Stimulated activated naive CD8-positive, alpha-beta T cell treated with anti-CD3 and anti-CD28 coated beads, Interleukin-15, Interleukin-2, amounts not matched to agents 100 U/mL and 50 U/mL, for 24 hours (primary cell): ENCODE measurements at places on chromosomes 1 and 21.

DNA sequence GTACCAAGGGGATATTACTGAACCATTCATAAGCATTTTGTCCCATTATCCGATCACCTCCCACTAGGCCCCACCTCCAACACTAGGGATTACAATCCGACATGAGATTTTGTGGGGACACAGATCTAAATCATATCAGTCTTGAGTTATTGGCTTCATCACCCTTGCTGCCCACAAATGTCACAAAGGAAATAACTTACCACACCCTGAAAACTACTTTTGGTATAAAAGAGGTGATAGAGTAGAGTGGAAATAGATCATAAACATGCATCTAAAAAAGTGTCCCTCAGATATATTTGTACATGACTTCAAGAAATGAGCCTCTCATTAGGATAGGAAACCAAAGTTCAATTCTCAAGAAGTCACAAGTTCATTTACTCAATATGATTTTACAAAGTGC lies 22.6 kb upstream of the FCRL3 start:
- DNase-seq: no peak

- DNase-seq: no peak
These were observed 19.3 kb upstream of the PTAFR start for GRCh38 chr1:28195780-28196179.

GRCh38 chr1:202112859-202113689 lies 9.6 kb upstream of the GPR37L1 start:
- no peak for DNase-seq

- DNase-seq: no peak
These were observed 62.8 kb downstream of the SAMSN1 start for GRCh38 chr21:14483296-14483695.

GRCh38 chr21:41520560-41521442 lies 12.8 kb upstream of the TMPRSS2 start:
- no peak for DNase-seq

DNA sequence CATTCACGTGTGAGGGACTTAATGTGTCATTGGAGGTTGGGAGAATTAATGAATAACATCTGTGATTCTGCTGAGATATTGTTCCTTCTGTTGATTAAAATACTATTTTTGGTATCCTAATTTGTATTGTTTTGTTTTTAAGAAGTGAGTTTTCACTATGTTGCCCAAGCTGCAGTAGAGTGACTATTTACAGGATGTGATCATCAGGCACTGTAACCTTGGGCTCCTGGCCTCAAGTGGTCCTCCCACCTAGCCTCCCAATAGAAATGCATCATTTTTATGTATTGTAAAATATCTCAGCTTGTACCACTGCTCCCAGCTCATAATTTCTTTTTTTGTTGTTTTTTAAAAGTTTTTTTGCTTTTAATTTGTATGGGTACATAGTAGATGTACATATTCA lies 14.3 kb downstream of the ALG6 start:
- no peak for DNase-seq

DNA sequence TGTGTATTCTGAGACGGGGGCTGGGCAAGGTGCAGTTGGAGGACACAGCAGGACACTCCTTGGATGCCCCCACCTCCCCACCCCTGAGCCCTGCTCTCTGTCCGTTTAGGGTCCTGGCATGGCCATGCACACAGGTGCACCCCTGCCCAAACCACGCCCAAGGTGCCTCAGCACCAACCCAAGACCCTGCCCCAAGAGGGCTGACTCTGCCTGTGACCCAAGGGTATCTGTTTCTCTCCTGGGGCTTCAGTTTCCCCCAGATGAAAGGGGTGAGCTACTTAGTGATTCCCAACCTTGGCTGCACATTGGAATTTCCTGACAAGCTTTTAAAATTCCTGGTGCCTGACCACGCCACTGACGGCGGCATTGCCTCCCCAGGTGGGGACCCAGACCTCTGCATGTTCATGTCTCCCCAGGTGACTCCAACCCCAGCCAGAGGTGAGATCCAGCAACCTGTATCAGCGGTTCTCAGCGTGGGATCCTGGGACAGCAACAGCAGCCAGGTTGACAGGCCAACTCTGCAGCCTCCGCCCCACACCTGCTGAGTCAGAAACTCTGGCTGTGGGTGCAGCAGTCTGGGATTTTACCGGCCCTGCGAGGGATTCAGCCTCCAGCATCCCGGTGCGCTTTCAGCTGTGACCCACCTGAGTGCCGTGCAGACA lies 483.4 kb downstream of the NPHP4 start:
- no peak for DNase-seq

DNA sequence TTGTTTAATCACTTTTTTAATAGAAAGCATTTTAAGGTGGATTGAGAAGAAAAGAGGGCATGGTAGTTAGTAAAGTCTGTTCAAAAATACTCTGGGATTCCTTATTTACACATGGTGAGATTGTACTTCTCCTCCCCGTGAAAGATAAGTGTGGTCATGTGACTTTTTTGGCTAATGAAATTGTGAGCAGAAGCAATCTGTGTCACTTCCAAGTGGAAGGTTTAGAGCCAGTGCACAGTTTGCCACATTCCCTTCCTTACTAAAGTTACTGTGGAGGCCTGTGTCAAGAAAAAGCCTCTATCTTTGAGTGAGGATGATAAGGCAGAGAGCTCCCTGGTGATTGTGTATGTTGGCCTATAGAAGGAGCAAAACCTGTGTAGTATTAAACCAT lies 471.3 kb downstream of the OMA1 start:
- no peak for DNase-seq

DNA sequence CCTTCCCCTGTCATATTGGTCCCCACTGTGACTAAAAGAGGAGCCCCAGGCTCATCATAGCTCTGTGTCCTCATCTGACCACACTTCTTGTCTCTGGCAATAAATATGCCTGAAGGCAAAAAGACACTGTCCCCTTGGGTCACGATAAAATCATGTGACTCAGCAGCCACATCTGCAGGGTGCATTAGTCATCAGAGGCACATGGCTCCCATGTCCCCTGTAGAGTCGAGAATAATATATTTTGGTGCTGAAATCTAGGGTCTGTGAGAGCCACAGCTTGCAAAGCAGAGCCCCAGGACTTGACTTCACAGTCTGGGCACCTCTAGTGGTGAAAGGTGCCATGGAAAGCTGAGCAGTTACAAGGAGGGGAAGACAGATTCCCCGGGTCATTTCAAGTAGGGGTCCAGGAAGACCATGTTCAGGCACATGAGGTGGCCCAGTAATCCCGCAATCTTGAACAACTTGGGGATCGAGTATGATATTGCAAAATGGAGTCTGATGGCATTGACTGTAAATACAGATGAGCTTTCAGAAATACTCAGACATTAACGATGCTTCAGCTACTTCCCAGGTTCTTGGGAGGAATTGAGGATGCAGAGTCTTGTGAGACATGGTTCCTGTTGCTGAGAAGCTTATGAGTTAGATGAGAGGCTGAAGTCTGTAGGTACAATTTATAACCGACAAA lies 68.6 kb downstream of the SLC35F3 start:
- no peak for DNase-seq

DNA sequence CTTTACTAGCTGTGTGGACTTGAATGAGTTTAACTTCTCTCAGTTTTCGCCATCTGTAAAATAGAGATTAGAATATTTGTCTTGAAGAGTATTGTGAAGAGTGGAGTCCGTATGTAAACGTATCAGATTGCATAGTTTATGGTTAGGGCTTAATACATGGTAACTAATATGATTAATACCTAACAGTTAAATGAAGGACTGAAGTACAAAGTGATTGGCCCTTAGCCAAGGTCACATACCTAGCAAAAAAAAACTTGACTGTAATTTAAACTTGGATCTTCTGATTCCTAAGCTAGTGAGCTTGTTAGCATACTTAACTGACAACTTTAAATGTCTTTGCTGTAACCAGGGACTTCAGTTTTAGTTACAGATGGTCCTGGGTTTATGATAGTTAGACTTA lies 1.9 kb downstream of the GIPC2 start:
- no peak for DNase-seq
